Tongue (tissue), 3 donors: ENCODE measurements at places on chromosomes 11 and 22. TPM values are rescaled to one million over a fixed set of nuclear protein-coding genes. Genes with fewer than 3 reads are reported as not detected.

Gene TMEM86A
- 1.0 TPM for total RNA-seq

Gene WNT7B
- total RNA-seq: 6.2 TPM

Gene OR4A16
- total RNA-seq: not detected

Gene OR8A1
- total RNA-seq: not detected

Gene CCDC15
- 7.4 TPM for total RNA-seq

Gene OR4C13
- total RNA-seq: not detected

Gene IL10RA
- total RNA-seq: 5.9 TPM

Gene VWCE
- total RNA-seq: 0.41 TPM

Gene CHRNA10
- not detected for total RNA-seq

Gene CCDC87
- total RNA-seq: 0.10 TPM

Gene PGR
- 0.10 TPM for total RNA-seq

Gene MAJIN
- not detected for total RNA-seq

Gene TTC12
- total RNA-seq: 17.8 TPM

Gene BIRC3
- total RNA-seq: 4.9 TPM

Gene PKP3
- total RNA-seq: 39.2 TPM

Gene TTC28
- total RNA-seq: 48.5 TPM

Gene OR56A1
- under 0.01 TPM for total RNA-seq

Gene OR2D2
- total RNA-seq: not detected

Gene VEGFB
- 46.5 TPM for total RNA-seq

Gene DEUP1
- total RNA-seq: not detected

Gene KCNK4
- total RNA-seq: not detected

Gene PDGFD
- total RNA-seq: 9.5 TPM

Gene DGAT2
- total RNA-seq: 0.62 TPM

Gene TMPRSS4
- 7.0 TPM for total RNA-seq
